ENCODE measurements at places on chromosomes 11 and 22. TPM values are rescaled to one million over a fixed set of nuclear protein-coding genes. Genes with fewer than 3 reads are reported as not detected.

- DNase-seq = no peak
Observed at GRCh38 chr22:33757802-33758483, 162.3 kb downstream of the LARGE1 start.

DNA sequence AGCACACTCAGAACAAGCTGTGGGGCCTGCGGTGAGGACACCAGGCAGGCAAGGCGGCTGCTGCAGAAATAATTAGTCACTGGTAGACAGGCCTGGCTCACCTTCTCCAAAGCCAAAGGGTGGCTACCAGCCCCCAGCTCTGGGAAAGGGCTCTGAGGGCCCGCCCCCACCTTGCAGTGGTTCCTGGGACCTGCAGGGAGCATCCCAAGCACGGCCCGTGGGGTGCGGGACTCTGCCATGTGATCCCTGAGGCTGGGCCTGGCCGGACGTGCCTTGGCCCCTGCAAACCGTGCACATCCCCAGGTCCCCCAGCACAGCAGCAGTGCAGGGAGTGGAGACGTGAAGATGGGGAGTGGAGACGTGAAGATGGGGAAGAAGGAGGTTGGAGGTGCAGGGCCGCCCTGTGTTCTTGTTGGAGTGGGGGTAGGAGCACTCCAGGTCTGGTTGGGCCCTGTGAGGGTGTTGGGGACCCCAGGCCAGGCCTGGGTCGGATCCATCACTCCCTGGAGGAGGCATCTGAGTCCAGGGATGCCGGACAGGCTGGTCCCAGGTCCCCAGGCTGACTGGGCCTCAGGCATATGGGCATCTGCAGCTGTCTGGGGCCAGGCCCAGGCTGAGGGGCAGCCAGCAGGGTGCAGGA is 41.9 kb downstream of the RTN4R start:
- no peak for DNase-seq

GRCh38 chr11:121441521-121441920 is 10.6 kb upstream of the SORL1 start:
- DNase-seq = no peak

DNA sequence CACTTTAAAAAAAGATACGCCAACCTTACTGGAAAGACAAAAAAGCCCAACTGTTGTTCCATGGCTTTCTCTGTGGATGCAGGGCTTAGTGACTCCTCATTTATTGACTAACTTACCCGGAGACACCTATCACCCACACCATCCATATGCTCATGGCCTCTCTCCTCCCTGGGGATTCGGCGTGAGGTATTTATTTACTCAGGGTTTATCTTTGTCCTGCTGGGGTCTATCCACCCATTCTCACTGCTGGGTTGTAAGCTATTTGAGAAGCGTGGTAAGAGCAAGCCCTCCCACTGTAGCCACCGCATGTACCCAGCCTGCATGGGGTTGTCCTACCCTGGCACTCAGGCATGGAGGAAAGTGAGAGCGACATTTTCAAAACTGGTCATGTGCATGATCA is 93.6 kb downstream of the NELL1 start:
- DNase-seq = no peak

- no peak for DNase-seq
Observed at GRCh38 chr11:113091481-113091780, 130.2 kb downstream of the NCAM1 start.

The FIBIN gene
- total RNA-seq = not detected

The BBOX1 gene
- total RNA-seq = not detected

The CCDC89 gene
- total RNA-seq = 0.23 TPM

The C11orf86 gene
- not detected for total RNA-seq
